Stimulated activated naive CD8-positive, alpha-beta T cell treated with anti-CD3 and anti-CD28 coated beads, Interleukin-15, Interleukin-2, amounts not matched to agents 100 U/mL and 50 U/mL, for 24 hours (primary cell): ENCODE measurements at places on chromosomes 11 and 22.

GRCh38 chr22:31094021-31094551 is 13.0 kb downstream of the SMTN start:
- no peak for DNase-seq

DNA sequence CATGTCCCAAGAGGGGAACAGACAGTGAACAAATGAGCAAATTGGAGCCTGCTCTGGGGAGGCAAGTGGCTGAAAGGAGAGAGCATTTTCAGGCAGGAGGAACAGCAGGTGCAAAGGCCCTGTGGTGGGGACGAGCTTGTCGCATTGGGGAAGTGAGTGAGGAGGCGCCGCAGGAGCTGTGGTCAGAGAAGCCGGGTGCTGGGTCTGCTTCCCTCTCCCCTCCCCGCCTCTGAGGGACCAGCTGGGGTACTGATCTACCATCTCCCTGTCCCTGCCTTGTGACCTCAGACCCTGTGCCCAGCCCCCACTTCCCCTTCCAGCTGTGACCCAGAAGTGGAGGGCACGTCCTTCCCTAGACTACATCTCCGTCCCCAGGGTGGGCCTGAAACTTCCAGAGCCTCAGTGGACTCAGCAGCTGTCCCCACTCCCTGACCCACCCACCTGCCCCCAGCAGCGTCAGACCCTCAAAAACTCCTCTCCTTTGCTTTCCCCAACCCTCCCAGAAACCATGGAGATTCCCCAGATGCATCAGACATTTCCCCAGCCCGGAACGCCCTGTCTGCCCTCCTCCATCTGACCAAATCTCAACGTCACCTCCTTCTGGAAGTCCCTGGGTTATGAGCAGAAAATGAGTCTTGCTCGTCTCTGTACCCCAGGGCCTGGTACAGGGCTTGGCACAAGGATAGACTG is 19.7 kb upstream of the PDGFB start:
- DNase-seq = no peak

- DNase-seq = no peak
Measured at GRCh38 chr22:36492109-36492508, 10.7 kb upstream of the TXN2 start.

DNA sequence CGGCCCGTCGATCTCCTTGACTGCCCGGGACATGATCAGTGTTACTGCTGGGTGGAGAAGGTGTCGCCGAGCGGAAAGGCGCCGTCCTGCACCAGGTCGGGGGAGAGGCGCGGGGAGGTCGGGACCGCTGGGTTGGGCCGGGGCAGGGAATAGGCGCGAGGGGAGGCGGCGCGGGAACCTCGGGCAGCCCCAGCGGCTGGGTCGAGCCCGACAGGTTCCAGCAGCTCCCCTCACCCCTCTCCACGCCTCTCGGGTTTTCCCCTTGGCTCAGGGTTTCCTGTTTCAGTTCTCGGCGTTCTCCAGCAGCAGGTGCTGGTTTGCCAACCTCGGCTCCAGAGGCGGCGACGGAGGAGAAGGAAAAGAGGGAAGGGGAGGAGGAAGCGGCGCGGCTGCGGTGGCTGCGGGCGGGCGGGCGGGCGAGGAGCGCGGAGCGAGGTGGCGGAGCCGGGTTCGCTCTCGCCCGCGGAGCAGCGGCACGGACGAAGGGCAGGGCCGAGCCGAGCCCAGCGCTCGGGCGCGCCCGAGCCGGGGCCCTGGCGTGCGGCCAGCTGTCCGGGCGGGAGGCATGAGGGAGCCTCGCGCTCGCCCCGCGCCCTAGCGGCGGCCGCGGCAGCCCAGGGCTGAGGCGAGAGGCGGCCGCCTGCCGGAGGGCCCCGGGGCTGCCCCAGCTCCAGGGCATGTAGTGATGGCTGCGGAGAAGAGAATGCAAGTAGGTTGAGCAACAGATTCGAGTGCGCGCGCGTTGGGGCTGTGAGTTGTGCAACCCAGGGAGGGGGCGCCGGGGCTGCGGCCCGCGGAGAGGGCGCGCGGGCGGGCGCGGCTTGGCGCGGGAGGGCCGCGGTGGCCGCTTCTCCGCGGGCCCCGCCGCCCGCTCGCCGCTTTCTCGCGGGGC is at the start of gene ZC3H12C:
TSS of gene ZC3H12C (plus strand) at position 878 of the 892 bp plus-strand sequence. CDS start 20 bp downstream, outside the sequence.
- DNase-seq = peak; percentile 65

GRCh38 chr22:38733329-38733723 is 22.5 kb downstream of the SUN2 start:
- DNase-seq = peak; percentile 67

GRCh38 chr11:65857500-65857852 is 504 bp downstream of the CFL1 start:
- no peak for DNase-seq

- DNase-seq = no peak
Measured at GRCh38 chr22:24465566-24465965, 29.6 kb upstream of the UPB1 start.

GRCh38 chr22:38843201-38843656 is 599 bp downstream of the NPTXR start:
- peak; percentile 59 for DNase-seq

GRCh38 chr22:24178502-24179440 is 2.5 kb upstream of the SUSD2 start:
- DNase-seq = no peak

- no peak for DNase-seq
Measured at GRCh38 chr11:13966013-13966412, 3.5 kb downstream of the SPON1 start.

GRCh38 chr22:27793576-27793975 is 8.0 kb downstream of the MN1 start:
- DNase-seq = no peak

DNA sequence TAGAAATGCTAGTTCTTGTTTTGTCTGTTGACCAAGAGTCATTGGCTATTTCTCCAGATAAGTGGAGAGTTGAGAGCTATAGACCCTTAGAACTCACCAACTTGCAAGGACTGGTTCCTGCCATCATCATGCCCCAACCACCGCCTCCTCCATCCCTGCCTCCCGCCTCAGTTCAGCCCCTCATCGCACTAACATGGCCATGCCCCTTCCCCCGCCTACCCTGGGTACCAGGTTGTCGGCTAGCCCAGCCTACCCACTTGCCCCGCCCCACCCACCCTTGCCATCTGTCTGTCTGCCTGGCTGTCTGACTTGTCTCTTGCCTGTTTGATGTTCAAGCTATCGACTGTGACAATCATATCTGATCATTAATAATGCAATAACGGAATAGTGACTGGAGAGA is 154.1 kb downstream of the TRIM29 start:
- DNase-seq = no peak
